ENCODE measurements at places on chromosomes 3 and 15. TPM values are rescaled to one million over a fixed set of nuclear protein-coding genes. Genes with fewer than 3 reads are reported as not detected.

The TJP1 gene
- polyA plus RNA-seq: 14.7 TPM

DNA sequence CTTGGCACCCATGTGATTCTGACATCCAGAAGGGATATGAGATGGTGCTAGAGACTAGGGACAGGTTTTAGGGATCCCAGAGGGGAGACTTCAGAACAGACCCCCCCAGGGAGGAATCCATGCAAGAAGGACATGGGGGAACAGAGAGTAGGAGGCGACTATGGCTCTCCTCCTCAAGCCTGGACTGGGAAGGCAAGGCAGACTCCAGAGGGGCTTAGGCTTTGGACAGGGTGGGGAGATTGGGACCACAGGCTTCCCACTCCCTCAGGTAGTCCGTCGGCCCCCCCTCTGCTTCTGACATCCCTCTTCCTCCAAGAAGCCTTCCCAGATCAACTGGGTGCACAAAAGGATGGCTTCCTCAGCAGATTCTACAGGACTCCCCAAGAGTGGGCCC, 3.0 kb upstream of the VIPR1 start:
- H3K27me3 ChIP-seq: peaks cover 3% of the 10 kb centered on the region
- no peak overlapping the region for H3K4me3 ChIP-seq
- DNase-seq: no peak

- H3K27me3 ChIP-seq: no peaks in the 10 kb centered on the region
- no peak overlapping the region for H3K4me3 ChIP-seq
- no peak overlapping the region for H3K27ac ChIP-seq
Measured at GRCh38 chr15:41980654-41981323, 8.4 kb upstream of the EHD4 start.

The GALNT15 gene
- 2.8 TPM for polyA plus RNA-seq

DNA sequence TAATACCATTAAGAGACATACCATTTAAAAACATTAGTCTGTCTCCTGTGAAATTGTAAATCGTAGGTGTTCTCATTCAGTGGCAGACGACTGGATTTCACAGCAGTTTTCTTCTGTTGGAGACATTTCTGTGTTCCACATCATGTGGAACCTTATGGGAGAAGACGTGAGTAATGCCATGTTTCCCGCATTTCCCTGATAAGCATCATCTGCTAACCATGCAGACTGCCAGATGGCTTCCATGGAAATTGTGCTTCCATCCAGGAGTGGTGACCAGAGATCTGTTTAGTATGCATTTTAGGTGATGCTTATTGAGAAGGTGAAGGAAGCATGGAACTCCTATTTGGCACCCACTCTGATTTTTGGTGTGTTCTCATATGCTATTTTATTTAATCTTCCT, 28.4 kb upstream of the ST3GAL6 start:
- H3K36me3 ChIP-seq: no peaks in the 10 kb centered on the region
- no peaks in the 10 kb centered on the region for H3K27me3 ChIP-seq
- no peak overlapping the region for H3K27ac ChIP-seq
- H3K4me1 ChIP-seq: no peaks in the 10 kb centered on the region

Measured in pancreas (tissue), 10 donors.